ENCODE measurements at places on chromosomes 5 and 9.

- DNase-seq: no peak
Observed at GRCh38 chr5:56503929-56504328, 270.8 kb upstream of the ANKRD55 start.

- DNase-seq: no peak
Observed at GRCh38 chr9:89367281-89367680, 49.0 kb downstream of the SECISBP2 start.

- no peak for DNase-seq
Observed at GRCh38 chr5:33212900-33213299, 227.9 kb upstream of the TARS1 start.

DNA sequence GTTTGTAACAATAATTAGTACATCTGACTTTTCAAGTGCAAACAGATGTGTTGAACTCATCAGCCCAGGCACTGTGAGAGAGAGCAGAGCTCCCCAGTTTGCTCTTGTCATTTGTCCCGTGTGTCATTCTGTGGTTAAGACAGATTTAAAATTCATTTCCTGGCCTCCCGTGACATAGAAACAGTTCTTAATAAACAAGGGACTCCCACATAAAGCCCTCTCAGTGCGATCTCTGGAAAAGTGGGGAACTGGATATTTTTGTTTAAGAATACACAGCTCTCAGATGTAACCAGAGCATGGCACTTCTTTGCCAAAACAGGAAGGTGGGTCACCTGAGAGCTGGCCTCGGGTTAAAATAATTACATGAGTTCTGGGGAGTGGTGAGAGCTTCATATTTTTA, 58.6 kb downstream of the PRKACG start:
- no peak for DNase-seq

- no peak for DNase-seq
Observed at GRCh38 chr9:79015951-79016350, 555.8 kb upstream of the TLE4 start.

DNA sequence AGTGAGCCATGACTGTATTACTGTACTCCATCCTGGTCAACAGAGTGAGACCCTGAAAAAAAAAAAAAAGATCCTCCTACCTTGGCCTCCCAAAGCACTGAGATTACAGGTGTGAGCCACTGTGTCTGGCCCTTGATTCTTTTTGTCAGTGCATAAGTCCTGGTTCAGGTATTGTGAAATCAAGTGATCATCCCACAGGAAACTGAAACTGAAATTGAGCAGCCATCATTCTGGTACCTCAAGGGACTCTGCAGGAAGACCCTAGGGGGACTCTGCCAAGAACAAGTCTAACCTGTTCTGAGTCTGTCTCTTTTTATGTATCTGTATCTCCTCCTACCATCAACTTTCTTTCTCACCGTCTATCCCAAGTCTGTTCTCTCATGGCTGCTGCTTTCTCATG, 1.9 kb upstream of the DCAF10 start:
- no peak for DNase-seq

DNA sequence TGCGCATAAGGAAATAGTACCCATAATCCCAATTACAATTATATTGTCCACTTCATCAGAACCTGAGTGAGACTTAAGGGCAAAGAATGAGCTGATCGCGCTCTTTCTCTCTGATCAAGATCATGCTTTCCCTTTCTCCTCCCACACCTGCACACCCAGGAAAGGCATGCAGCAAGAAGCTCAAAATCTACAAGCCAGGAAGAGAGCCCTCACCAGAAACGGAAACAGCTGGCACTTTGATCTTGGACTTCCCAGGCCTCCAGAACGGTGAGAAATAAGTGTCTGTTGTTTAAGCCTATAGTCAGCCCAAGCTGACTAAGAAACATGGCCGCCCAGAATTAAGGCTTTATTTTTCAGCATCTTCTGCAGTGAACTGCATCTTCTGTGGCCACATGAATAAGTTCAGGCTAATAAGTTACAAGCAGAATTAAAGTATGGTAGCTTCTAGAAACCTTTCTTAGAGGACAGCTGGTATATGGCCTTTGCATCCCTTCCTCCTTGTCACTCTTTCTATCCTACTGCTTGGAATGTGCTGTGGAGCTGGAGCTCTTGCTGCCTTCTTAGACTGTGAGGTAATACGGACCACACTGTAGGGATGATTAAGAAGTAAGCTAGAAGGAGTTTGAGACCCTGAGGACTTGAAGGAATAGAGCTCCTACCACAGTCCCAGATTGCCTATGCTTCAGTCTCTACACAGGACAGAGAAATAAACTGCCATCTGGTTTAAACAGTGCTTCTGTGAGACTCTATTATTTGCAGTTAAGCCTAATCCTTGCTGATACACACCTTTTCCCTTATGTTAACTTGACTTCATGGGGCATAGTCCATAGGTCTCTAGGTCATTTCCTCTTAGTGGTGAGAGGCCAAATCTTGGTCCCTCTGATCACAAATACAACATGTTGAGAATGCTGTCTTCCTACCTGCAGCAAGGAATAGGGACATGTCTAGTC, 17.2 kb downstream of the OR2S2 start:
- DNase-seq: no peak

- no peak for DNase-seq
Observed at GRCh38 chr5:56640763-56641406, 174.5 kb upstream of the MAP3K1 start.

GRCh38 chr9:124280176-124280691, 22.5 kb downstream of the NEK6 start:
- DNase-seq: peak; percentile 70

DNA sequence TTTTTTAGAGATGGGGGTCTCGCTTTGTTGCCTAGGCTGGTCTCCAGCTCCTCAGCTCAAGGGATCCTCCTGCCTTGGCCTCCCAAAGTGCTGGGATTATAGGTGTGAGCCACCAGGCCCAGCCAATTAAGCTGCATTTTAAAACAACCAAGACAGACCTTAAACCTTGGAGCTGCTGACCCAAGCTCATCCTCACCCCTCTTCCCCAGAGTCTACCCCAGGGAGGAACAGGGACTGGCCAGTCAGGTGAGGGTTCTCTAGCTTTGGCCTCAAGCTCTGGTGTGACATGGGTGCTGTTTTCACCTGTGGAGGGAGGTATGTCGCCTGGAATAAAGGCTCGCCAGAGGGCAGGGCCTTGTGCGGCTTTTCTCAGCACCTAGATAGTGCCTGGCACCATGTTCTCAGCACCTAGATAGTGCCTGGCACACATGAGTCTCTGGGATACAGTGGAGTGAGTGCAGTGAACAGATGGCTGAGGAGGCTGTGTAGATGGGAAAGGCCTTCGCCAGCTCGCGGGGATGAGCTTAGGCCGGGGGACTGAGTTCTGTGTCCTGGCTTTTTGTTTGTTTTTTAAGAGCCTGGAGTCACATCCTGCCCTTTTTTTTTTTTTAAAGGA, 7.4 kb downstream of the CDK9 start:
- no peak for DNase-seq

- no peak for DNase-seq
Observed at GRCh38 chr5:75412111-75412990, 75.3 kb downstream of the HMGCR start.

- no peak for DNase-seq
Observed at GRCh38 chr9:1320607-1321195, 270.5 kb downstream of the DMRT2 start.

- DNase-seq: no peak
Observed at GRCh38 chr5:154999865-155000264, 13.7 kb upstream of the KIF4B start.

- no peak for DNase-seq
Observed at GRCh38 chr5:90613918-90614504, 55.4 kb downstream of the ADGRV1 start.

DNA sequence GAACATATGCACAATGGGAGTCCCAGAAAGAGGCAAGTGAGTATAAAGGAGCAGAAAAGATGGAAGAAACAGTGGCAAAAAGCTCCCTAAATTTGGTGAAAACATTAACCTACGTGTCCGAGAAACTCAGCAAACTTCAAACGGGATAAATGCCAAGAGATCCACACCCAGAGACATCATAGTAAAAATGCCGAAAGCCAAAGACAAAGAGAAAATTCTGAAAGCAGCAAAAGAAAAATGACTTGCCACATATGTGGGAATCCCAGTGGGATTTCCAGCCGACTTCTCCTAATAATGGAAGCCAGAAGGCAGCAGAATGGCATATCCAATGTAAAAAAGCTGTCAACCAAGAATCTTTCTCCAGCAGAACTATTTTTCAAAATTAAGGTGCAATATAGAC, 101.2 kb downstream of the ADAMTS2 start:
- no peak for DNase-seq

- no peak for DNase-seq
Observed at GRCh38 chr9:87517732-87518131, 20.1 kb downstream of the DAPK1 start.

DNA sequence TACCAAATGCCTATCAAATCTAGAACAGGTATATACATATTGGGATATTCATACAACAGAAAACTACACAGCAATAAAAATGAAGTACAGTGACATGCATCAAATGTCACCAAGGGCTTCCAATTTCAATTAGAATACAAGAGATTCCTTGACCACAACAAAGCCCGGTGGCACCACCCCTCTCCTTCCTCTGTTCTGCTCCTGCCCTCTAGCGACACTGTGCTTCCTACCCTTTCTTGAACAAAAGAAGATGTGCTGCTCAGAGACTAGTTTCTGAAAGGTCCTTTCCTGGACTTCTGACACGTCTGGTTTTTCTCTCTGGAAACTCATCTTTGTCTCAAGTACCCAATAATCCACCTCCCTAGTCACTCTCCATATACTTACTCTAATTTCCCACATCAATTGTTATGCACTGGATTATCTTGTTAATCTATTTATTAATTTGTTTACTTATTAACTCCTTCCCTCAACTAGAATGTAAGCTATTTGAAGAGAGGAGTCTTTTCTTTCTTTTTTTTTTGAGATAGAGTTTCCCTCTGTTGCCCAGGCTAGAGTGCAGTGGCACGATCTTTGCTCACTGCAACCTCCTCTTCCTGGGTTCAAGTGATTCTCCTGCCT, 70.4 kb upstream of the CTSV start:
- DNase-seq: peak; percentile 37

GRCh38 chr5:69202497-69202896, 13.1 kb downstream of the CENPH start:
- DNase-seq: no peak

DNA sequence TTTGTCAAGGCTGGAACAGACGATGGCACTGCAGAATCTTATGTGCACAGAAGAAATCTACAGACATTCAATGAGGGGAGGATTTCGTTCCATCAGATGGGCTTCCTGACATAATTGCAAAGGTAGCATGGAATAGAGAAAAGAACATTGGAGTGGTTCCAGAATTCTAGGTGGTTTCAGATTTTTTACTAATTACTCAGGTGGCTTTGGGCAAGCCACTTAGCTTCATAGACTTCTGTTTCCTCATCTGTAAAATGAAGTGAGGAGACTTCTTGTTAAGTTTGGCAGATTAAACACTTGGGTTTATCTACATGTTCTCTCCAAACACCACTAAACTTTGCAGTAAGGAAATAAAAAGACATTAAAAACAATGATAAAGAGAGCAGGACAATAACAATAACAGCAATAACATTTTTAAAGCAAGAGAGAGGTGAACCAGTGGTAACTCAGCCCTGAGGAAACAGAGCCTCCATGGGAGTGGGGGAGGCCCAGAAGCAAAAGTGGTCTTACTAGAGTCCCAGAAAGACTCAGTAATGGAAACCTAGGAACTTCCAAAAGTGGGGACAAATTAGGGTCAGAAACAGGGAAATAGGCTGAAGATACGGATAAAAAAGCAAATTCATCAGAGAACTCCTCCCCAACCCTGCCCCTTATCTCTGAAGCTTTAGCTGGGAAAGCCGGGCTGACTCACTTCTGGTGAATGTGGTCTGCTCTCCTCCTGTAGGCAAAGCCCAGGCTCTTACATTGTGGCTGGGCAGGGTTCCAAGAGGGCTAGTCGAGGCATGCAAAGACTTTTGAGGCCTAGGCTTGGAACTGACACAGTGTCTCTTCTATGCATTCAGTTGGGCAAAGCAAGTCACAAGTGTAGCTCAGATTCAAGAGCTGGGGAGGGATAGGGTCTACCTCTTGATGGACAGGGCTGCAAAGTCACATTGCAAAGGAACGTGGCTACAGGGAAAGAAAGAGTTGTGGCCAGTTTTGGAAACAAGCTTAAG, 11.8 kb upstream of the ACTBL2 start:
- DNase-seq: no peak

DNA sequence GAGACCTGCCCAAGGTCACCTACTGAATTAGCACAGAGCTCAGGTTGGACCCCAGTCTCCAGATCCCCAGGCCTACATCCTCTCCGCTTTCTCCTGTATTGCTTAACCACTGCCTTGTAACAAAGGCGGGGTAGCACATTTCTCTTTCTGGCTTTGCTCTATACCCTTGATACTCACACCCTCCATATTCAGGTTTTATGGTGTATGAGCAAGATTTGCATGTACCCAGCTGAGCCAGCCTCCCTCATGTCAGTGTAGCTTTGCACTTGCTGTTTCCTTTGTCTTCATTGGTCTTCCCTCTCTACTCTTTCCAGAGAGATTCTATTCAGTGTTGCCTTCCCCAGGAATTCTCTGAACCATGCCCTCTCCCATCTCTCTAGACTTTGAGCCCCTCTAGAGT, 19.6 kb upstream of the ZCCHC7 start:
- DNase-seq: no peak

DNA sequence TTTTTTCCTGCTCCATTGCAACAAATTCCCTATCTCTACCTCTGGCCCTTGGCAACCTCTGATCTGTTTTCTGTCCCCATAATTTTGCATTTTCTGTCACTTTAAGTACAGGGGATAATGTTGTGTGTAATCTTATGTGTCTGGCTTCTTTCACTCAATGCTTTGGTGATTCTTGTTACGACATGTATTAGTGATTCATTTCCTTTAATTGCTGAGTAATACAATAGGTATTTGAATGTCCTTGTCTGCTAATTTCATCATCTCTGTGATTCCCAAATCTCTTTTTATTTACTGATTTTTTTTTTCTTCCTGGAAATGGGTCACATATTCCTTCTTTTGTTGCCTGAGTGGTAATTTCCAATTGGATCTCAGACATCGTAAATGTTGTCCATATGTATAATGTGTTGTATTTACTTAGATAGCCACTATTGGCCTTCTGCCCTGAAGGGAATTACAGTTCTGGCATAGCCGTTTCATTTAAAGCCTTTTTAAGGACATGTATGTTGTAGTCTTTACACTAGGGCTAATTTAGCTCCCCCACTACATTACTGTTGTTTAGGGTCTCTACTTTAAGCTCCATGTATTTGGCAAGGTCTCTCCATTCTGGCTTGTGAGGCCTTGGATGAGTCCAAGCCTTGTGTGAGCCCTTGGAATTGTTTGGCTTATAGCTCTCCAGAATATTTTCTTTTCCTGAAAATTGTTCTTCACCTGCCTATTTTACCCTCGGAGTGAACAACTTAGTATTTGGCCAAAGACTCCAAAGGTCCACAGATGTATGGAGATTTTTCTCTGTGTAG, 683.8 kb downstream of the LRRC70 start:
- no peak for DNase-seq

DNA sequence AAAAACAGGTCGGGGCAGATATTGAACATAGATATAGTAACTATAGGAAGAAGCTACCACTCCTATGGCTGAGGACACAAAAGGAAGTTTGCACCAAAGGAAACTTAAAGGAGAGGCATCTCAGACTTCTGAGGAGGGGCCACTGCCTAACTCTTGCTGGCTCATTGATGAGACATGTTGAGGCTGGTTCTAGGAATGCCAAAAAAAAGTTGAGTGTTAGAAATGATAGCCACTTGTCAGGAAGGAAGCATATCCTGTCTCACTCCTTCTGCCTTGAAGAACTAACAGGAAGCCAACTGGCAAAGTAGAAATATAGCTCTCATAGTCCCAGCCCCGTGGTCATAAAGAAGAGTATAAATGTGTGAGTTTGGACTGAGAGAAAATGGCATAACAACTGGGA, 23.3 kb upstream of the STOM start:
- DNase-seq: no peak
